ENCODE measurements at places on chromosomes 7 and 10.

DNA sequence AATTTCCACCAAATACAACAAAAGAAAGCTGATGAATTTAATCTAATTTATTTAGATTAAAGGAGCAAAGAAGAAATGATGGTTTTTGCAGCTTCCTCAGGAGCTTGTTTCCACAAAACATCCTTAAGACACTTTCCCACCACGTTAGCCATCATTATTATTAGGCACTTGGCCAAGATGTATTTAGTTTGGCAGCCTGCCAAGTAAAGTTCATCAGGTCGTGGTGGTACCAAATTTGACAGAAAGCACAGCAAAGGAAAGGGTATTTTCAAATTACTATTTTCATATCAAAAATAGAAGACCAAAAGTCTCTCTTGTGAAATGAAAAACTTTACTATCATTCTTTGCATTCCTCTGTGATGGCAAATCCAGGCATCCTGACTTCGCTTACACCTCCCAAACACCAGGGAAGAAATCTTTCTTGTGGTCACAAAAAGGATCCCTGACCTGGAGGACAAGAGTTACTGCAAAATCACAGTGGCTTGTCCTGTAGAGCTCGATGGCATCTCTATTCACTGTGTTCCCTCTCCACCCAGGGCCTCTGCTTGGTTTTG lies 123.1 kb upstream of the INHBA start:
- DNase-seq: no peak

GRCh38 chr10:58516119-58516518 lies 3.4 kb downstream of the BICC1 start:
- DNase-seq: no peak

- DNase-seq: no peak
Observed at GRCh38 chr10:80523773-80524172, 13.9 kb upstream of the SH2D4B start.

- peak; percentile 60 for DNase-seq
Observed at GRCh38 chr10:104333032-104333727, 5.1 kb downstream of the ITPRIP start.

DNA sequence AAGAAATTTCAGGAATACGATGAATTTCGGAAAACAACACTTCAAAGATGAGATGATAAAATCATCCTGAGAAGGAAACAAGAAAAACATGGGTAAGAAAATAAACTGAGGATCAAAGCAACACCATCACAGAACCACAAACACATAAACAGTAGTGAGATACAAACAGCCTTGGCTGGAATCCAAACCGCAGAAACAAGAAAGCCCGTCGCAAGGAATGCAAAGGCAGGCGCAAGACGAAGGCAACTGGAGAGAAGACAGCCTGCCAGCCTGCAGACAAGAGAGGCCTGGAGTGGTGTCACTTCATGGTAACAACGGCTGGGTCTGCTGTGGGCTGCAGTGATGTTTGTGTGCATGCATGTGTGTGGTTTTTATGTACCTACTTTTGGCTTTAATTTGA lies 61.8 kb upstream of the DRGX start:
- no peak for DNase-seq

- DNase-seq: peak; percentile 28
Observed at GRCh38 chr10:8102708-8103401, 48.4 kb downstream of the GATA3 start.

- DNase-seq: no peak
Observed at GRCh38 chr10:117386805-117387204, 11.6 kb upstream of the PDZD8 start.

GRCh38 chr7:17411922-17412321 lies 113.5 kb downstream of the AHR start:
- no peak for DNase-seq

- no peak for DNase-seq
Observed at GRCh38 chr10:107618504-107618994, 454.0 kb upstream of the SORCS1 start.

GRCh38 chr7:170551-171363 lies 21.6 kb upstream of the FAM20C start:
- DNase-seq: no peak

DNA sequence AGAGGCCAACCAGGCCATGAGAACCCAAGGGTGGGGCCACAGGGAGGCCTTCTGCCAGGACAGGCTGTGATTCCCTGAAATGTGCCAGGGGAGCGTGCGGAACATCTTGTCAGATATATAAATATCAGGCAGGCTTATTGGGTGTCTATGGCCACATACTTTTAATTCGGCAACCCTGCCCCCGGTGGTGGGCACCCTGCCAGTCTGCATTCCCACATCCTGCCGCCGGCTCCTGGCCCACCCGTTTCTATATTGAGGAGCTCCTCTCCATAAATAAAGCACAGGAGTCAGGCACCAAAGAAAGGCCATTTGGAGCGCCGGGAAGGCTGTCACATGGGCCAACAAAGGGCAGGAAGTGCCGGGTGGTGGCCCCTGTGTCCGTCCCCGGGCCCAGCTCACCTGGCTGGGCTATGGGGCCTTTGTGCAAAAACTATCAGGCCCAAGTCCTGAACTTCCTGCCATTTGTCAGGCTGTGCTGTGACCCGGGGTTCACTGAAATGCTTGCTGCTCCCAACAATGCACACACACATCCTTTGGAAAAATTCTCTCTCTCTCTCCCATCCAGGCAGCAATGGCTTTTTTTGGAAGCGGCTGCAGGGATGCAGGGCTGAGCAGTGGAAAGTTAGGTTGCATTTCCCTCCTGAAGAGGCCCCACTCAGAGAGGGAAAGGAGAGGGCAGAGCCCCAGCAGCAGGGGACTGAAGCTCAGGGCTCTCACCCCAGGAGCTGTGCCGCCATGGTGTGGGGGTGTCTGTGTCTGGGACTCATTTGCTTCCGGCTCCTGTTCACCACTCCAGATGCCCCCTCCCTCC lies 25.0 kb upstream of the PODXL start:
- no peak for DNase-seq

DNA sequence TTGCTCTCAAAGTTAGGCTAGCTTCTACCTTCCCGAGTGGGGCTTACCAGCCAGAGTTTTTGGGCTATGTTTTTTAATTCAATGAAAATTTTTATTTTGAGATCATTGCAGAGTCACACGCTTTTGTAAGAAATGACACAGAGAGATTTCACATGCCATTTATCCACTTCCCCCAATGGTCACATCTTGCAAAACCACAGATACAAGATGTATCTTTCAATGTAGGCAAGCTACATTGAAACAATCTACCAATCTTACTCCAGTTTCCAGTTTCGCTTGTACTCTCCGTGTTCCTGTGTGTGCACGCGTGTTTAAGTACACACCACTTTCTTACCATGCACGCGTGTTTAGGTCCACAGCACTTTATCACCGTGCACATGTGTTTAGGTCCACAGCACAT lies 89.4 kb upstream of the LEP start:
- no peak for DNase-seq

- no peak for DNase-seq
Observed at GRCh38 chr7:125661-126060, 66.7 kb upstream of the FAM20C start.
